Activated CD4-positive, alpha-beta T cell treated with anti-CD3 and anti-CD28 coated beads for 1 hour (primary cell): ENCODE measurements at places on chromosomes 7 and 10.

DNA sequence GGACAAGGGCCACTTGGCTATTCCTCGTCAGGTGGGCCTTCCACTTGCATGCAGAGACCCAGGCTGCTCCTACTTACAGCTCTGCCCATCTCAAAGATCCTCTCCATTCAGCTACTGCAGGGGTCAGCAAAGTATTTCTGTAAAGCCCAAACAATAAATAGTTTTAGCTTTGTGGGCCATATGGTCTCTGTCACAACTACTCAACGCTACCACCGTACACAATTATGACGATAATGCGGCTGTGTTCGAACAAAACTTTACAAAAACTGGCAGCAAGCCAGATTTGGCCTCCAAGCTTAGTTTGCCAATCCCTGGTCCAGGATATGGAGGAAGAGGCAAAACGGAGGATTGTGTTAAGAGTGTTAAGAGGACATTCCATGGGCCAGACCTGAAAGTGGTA lies 12.8 kb downstream of the RAB11FIP2 start:
- no peak for DNase-seq

DNA sequence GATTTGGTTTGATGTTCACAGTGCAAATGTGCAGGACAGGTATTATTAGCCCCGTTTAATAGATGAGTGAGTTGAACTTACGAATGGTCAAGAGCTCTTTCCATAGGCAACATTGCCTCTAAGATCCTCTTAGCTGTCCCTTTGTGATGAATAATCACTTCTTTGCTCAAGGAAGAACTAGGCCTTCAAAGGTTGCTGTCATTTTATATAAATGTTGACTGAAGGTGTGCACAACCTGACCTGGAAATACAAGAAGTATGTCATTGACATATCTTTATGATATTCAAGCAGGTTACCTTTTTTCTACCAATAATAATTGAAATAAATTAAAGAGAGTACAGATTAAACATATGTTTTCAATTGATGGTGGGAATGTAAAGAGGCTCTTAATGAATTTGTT lies 48.5 kb upstream of the GLCCI1 start:
- DNase-seq, result no peak

- DNase-seq, result no peak
Observed at GRCh38 chr10:92829042-92829785, 19.1 kb upstream of the EXOC6 start.

GRCh38 chr10:95217476-95217875 lies 23.4 kb downstream of the ACSM6 start:
- no peak for DNase-seq

- DNase-seq, result no peak
Observed at GRCh38 chr10:61097026-61097425, 153.0 kb upstream of the RHOBTB1 start.

GRCh38 chr10:49632406-49633317 lies 18.8 kb downstream of the CHAT start:
- no peak for DNase-seq

- no peak for DNase-seq
Observed at GRCh38 chr7:20513341-20513740, 102.1 kb upstream of the ABCB5 start.

- no peak for DNase-seq
Observed at GRCh38 chr7:40749877-40750276, 615.1 kb downstream of the SUGCT start.
